ENCODE measurements at places on chromosomes 5 and 9.

GRCh38 chr9:117458066-117458465 lies 43.2 kb upstream of the ASTN2 start:
- DNase-seq = no peak

DNA sequence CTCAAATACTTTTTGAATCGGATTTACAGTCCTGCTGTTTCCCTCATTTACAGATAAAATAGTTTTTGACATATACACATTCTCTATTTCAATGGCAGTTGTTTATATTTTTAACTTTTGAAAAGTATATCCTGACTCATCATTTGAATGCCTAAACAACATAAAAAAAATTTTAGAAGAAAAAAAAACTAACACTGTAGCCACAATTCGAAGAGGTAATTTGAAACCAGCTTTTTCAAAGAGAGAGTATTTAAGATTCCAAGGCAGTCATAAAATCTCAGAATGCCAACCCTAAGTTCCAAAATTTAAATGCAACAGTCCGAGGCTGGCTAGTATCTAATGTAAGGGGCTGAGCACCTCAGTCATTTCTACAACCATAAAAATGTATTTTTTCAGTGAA lies 626.8 kb downstream of the DNAH5 start:
- no peak for DNase-seq

DNA sequence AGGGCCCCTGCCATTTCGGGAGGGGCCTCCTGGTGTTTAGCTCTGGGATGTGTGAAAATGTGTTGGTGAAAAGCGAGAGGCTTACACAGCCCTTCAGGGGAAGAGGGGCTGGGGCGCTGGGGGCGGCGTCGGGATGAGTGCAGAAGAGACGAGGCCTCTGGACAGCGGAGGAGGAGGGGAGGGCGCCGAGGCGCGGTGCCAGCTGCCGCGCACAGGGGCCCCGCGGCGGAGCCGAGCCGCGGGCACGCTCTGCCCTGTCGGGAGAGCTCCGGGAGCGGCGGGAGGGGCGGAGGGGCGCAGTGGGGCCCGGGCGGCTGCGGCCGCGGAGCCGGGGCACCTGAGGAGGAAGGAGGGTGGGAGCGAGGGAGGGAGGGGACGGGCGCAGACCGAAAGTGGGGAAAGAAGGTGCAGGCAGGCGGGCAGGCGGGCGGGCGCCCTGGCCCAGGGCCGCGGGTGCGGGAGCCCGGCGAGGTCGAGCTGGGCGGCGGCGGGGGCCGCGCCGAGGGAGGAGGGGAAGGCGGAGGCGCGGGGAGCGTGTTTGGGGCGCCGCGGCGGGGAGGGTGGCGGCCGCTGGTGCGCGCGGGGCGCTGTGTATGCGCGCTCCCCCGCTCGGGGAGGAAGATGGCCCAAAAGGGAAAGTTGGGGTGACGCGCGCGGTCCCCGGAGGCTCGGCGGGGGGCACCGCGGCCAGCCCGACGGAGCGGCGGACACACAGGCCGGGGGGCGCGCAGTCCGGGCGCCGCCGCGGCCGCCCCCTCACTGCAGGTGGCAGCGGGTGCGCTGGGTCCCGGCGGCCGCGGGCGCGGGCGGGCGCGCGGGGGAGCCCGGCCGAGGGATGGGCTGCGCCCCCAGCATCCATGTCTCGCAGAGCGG lies at the start of gene PDE8B:
Gene PDE8B (plus strand): TSS at position 590 of the 873 bp plus-strand sequence. CDS start 246 bp downstream, at position 836.
- DNase-seq = no peak

DNA sequence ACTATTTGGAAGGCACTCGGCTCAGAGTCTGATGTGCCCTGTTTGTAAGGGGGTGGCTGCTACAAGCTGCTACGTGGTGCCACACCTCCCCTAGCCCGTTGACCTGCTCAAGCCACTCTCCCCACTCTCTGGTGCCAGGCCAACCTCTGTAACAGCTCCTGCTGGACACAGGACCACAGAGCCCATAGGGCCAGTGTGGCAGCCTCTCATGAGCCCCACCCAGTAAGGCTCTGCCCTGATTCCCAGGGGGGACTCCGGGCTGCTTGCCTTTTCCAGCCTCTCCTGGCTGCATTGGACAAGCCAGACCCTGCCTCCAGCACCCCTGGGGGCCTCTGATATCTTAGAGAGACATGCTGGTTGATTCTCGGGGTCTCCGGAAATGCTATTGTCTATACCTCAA lies 53.3 kb upstream of the ANGPTL2 start:
- DNase-seq = no peak

DNA sequence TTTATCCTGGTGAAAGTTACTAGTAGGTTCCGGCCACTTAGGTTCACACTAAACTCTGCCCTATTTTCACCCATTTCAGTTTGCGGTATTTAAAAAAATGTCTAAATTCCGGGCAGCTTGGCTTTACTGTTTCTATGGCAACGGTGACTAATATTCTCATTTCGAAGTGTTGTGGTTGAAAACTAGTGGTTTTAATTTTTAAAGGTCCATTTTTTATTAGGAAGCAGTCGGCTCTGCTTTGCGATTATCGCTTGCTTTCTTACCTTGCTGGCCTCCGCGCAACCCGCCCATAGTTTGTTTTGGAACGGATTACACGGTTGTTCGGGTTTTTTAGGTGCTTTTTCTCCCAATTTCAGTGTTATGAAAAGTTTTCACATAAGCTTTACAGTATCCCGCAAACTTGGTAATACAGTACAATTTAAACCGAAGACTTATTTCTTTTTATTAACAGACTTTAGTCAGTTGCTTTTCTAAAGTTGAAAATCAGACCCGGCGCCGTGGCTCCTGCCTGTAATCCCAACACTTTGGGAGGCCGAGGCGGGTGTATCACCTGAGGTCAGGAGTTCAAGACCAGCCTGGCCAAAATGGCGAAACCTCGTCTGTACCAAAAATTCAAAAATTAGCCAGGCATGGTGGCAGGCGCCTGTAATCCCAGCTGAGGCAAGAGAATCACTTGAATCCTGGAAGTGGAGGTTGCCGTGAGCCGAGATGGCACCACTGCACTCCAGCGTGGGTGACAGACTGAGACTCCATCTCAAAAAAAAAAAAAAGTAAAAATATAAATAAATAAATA lies 1.6 kb downstream of the KDM4C start:
- no peak for DNase-seq

- DNase-seq = no peak
These were observed 410.2 kb downstream of the ACTL7B start for GRCh38 chr9:108445431-108446071.

DNA sequence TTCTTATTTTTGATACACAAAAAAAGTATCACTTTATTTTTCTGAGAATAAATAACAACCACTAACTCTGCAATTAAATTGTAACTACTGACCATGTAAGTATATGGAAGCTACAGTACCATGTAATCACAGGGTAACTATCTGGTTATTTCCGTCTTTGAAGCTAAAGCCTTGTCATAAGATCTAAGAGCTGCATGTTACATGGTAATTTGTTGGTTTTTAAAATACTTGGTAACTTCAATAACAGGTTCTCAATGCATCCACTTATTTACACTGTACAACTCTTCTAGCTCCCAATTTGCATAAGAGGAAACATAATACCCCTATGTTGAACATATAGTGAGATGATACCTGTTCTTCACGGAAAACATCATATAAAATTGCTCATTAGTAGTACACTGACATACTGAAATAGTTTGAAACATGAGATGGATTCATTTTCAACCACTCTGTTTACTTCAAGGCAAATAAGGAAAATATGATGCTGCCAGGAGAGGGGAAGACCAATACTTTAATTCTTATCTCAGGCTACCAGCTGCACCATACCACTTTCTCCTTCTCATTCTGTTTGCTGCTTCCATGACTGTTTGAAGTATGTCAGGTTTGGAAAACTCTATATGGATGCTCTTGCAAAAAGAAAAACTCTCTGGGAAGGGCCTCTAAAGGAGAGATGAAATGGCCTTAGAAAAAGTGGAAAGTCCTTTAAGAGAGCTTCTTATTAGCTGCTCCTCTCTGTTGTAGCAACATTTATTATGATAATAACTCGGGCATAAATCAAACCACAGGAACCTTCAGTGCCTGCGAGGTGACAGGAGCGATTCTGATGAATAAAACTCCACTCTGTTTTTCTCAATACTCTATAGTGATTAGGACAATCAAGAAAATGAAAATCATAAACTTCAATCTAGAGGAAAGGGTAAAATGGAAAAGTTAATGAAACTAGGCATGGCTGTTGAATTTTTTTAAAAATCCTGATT lies 150.2 kb downstream of the KIAA0825 start:
- no peak for DNase-seq

Data from Panc1 (cell line).